Activated T-cell treated with anti-CD3 and anti-CD28 coated beads, Interleukin-2, amount 50 U/mL, for 48 hours (primary cell): ENCODE measurements at places on chromosomes 12 and 14.

DNA sequence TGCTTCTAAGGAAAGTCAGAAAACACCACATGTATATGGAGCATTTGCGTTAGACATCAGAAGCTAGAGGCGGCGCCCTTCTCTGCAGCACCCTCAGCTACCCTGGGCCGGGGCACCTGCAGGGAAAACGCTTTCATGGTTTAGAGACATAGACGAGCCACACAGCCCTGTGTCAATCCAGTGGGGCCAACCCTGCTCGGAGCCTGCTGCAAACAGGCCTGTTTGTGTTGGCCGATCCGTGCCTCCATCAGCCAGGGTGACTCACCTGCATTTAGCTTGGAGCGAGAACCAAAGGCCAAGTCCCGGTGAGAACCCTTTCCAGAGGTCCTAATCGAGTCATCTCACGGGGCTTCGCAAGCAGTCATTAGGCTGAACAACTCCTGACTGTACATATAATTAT lies 19.5 kb upstream of the FZD10 start:
- no peak for DNase-seq

- peak; percentile 30 for DNase-seq
Observed at GRCh38 chr12:62434494-62435302, 31.9 kb upstream of the MON2 start.

DNA sequence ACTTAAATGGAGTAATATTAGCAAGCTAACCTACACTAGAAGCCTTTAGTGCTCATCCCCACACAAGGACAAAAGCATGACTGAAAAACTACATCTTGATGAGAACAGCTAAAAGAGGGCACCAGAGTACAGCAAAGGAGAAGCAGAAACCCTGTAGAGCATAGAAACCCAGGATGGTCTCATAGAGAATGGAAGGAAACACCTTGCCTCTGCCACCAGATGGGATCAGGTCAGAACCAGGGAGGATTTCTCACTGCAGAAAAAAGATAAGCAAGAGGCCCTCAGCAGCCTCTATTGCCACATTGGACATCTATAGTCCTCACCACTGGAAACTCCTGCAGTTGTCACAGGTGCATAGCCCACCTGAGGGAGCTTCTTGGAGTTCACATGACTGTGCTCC lies 13.6 kb upstream of the ZNF705A start:
- DNase-seq, result no peak

GRCh38 chr12:14514946-14515345 lies 52.7 kb downstream of the PLBD1 start:
- no peak for DNase-seq

- DNase-seq, result no peak
Observed at GRCh38 chr12:68565391-68565903, 45.3 kb upstream of the RAP1B start.
